Stimulated activated naive CD8-positive, alpha-beta T cell treated with anti-CD3 and anti-CD28 coated beads, Interleukin-15, Interleukin-2, amounts not matched to agents 100 U/mL and 50 U/mL, for 24 hours (primary cell): ENCODE measurements at places on chromosomes 11 and 22.
A peak's percentile ranks its signal among the peaks of the same experiment; 100 is the strongest.

DNA sequence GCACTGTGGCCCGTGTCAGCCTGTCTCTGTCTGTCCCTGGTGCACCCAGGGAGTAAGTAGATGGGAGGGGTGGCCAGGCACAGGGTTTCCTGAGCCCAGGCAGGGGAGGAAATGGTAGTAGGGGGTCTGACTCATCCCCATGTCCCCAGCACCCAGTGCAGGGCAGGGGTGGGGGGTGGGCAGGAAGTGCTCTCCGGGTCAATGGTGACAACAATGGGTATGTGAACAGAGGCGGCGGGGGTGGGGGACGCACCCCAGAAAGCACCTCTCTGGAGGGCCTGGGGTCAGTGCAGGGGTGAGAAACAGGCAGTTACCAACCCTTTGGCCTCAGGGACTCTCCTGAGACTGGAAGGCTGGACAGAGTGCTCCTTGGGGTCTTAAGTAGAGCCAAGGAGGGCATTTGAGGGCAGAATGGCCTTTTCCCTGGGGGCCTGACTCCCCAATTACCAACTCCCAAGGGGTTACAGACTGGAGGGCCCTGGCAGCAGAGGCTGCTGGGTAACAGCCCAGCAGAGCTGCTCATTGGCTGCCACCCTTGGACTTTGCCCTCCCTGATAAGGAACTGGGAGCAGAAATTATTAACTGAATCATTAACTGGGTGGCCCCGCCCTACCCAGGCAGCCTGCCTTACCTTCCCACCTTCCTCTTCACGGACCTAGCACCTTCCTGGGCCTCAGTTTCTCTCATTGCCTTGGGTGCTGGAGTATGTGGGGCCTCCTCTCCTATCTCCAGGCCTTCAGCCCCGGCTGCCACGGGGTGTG is 4.2 kb downstream of the MYRF start:
- peak; percentile 32 for DNase-seq

DNA sequence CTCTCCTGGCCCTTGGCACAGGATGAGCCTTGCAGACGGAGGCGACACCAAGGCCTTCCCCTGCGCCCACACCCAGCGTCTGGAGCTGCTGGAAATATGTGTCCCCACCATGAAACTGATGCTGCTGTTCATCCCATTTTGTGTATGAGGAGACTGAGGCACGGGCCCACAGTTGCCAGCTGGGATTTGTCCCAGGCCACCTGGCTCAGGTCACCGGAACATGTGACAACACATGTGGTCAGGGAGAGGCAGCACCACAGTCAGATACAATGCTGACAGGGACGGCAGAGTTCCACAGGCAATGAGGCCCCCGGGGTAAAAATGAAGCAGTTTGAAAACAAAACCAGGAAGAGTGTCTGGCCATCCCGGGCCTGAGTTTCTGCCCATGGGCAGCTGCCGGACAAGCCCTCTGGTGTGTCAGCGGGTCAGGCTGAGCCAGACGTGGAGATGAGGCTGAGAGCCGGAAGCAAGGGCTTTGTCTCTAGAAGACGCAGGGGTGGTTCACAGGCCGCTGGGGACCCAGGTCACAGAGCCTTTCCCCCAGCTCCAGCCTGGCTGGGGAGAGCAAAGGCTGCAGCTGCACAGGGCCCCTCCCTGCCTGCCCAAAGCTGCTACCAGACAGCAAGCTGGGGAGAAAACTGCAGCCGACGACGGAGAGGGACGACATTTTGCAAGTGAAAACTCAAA is 80.7 kb downstream of the CDKN1C start:
- DNase-seq = no peak

DNA sequence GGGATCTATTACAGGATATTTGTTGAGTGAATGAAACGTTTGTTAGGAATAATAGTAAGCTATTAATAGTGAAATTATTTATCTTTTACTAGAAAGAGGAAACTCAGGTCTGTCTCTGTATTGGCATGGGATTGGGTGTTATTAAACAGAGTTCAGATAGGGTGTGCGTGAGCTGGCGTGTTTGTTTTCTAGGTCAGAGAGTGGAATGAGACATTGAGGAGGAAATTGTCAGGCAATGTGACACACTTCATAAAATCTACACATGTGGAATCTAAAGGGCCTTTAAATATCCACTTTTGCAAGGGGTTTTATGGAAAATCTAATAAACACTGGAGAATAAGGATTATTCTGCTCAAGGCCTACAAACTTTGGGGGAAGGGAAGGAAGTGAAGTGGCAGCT is 552.9 kb downstream of the NTM start:
- DNase-seq = no peak

- DNase-seq = no peak
These were observed 18.6 kb downstream of the ADAMTS8 start for GRCh38 chr11:130409594-130410388.

GRCh38 chr11:57764566-57764965 is 3.0 kb downstream of the CTNND1 start:
- no peak for DNase-seq

DNA sequence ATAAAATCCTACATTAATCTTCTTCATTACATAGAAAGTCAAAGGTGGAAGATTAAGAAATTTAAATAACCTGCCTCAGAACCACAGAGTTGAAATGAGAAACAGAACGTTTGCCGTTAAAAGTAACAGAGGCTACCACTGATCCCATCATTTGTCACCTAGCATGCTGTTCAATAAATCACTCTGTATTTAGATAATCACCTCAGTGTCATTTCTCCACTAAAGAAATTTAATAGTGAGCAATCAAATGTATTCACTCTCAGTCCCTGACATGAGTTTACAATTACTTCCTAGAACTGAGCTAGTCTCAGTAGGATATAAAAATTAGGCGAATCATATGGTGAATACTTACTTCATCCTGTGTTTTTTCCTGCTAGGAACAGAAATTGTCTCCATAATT is 169.6 kb downstream of the MSANTD4 start:
- no peak for DNase-seq

DNA sequence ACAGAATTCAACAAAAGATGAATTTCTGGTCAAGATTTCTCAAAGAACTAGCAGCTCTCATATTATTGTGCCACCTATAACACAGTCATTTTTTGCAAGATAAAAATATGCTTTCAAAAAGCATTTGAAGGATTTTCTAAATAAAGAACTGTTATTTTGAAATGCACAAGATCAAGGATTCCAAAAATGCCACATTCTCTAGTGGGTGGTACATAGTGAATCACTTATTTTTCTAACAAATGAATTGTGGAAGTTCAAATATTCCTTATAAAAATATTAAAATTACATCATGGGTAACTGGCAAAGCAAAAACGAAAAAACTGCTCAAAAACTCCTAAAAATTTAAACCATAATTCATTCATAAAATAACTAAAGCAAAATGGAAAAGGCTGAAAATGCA is 2.1 kb downstream of the RNF141 start:
- DNase-seq = no peak

DNA sequence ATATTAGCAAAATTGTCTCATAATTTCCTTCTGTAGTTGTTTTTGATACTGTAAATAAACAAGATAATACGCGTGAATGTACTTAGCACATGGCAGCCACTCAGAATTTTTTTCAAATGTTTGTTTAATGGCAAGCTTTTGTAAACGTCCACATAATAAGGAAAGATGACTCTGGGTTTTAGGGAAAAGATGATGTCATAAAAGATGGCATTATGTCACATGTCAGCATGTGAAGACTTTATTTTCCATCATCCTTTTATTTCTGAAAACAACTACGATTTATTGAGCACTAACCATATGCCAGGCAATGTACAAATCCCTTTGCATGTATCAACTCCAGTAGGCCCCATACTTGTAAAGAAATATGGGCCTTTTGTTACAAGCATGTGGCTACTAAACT is 139.9 kb downstream of the C11orf91 start:
- DNase-seq = no peak

GRCh38 chr11:78318321-78319114 is 99.1 kb downstream of the GAB2 start:
- no peak for DNase-seq

- no peak for DNase-seq
These were observed 865 bp upstream of the ZNF280A start for GRCh38 chr22:22520667-22521602.

GRCh38 chr22:18975434-18976196 is 39.5 kb upstream of the PRODH start:
- peak; percentile 39 for DNase-seq

DNA sequence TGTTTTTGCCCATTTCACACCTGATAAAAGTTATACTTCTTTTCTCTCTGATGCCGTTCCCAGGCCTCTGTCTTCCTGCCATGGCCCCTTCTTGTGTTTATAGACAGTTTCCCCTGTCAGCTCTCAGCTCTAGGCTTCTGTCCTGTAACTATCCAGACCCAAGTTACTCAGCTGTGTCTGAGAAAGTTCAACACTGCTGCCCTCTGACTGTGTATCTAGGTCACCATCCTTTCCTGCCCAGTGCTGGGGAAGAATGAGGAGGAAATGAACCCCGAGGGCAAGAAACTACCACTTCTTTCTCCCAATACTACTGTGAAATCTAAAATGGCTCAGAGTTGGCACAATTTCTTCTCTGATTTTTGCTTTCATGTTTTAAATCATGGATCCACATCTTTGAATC is 29.6 kb downstream of the SNX19 start:
- no peak for DNase-seq

DNA sequence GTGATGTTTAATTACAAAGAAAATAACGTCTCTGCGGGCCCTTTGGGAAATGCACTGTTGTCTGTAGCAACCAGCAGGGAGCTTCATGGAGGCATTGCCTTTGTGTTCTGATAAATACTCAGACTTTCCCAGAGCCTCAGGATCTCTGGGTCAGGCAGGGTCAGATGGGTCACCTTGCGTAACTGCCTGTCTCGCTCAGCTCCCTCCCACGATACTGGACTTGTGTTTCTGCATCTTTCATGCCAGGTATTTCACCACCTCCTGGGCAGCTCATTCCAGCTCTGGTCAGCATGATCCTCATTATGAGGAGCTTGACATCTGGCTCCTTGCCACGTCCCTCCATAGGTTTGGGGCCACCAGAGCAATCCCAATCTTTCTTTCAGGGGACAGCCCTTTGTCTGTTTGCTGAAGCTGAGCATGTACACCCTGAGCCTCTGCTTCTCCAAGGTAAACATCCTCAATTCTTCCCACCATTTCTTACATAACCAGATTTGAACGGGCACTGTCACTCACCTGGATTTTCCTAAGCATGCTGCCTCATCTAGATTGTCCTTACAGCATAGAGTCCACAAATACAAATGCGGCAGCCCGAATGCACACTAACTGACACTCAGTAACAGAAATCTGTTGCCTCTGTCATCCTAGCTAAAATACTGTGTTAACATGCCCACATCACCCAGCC is 162.3 kb downstream of the LARGE1 start:
- no peak for DNase-seq

DNA sequence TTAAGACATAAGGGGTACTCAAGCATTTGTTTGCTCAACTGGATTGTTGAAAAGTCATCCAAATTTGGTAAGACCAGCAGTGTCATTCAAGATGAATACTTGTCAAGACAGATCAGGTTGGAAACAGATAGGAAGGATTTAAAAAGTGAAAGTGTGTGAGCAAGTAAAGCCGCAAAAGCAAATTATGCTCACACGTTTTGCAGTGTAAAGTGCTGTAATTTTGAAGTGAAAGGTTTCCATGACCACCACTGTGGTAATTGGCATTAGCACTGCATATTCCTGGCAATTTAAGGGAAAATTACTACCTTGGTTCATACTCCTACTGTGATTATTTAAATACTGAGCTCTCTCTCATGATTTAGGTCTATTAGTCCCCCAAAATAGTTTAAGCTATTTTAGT is 704.1 kb upstream of the CCDC179 start:
- DNase-seq = no peak

DNA sequence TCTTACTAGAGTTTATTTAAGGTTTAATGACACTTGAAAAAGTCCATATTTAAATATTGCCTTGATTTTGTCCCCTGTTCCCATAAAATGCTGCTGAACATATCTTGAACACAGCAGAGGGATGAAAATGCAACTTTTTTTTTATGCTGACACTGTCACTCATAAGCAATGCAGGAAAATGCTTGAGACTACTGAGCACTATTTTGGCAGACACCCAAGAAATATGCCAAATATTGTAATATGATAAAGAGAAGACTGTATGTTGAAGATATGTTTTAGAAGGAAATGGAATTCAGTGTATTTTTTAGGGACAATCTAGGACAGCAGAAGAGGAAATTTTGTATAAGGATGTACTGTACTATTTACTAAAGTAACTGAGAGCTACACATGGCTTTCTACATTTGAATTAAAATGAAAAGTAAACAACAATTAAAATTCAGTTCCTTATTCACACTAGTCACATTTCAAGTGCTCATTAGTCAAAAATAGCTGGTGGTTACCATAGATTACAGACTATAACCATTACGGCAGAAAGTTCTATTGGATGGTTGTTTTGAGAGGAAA is 58.6 kb downstream of the LRRC4C start:
- no peak for DNase-seq

DNA sequence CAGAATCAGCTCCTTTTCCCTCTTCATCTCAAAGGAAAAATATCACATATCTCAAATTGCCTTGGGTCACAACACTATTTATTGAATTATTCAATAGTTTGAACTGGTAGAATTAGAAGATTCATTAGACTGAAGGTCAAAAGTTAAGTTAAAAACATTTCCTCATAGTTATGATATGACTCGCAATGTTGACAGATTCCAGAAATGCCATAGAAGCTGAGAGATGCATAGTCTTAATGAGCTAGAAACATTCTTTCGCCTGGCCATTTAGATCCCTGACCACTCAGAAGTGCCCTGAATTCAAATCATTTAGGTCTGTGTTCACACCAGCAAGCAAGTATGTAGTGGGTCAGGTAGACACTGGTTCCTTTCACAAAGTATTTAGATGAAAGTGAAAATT is 44.4 kb downstream of the FAT3 start:
- DNase-seq = no peak

DNA sequence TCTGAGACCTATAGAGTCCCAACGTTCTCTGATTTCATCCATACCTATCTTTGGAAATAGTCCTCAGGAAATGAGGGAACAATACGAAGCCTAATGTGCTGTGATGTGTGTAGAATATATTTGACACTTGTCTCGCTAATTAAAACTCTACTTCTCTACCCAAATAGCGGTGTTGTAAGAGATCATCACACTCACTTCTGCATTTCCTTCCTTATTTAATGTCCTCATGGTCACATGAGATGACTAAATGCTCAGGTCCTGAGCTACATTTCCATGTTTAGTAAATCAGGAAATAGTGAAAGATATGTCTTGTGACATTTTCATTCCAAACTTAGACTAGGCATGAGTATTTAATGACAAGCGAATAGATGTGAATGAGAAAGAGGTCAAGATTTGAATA is 112.3 kb downstream of the MAML2 start:
- DNase-seq = no peak

DNA sequence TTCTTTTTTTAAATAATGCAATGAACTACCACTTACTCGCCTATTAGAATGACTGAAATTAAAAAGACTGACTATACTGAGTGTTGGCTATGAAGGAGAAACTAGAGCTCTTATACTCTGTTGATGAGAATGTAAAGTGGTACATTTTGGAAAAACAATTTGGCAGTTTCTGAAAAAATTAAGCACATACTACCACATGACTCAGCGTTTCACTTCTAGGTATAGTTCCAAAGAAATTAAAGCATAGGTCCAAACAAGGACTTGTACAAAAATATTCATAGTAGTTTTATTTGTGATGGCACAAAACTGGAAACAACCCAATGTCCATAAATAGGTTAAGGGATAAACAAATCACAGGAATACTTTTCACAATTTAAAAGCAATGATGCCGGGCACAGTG is 22.4 kb upstream of the SLC29A2 start:
- DNase-seq = no peak

- DNase-seq = no peak
These were observed 27.0 kb downstream of the FADS2 start for GRCh38 chr11:61854966-61855714.
